ENCODE measurements at places on chromosomes 7 and 10. TPM values are rescaled to one million over a fixed set of nuclear protein-coding genes. Genes with fewer than 3 reads are reported as not detected.

- no peak for DNase-seq
Measured at GRCh38 chr10:101301111-101301731, 52.7 kb upstream of the BTRC start.

Gene NEUROD6
- not detected for total RNA-seq

Gene MEOX2
- total RNA-seq: 1.0 TPM

Gene MRC1
- total RNA-seq: 4.8 TPM

DNA sequence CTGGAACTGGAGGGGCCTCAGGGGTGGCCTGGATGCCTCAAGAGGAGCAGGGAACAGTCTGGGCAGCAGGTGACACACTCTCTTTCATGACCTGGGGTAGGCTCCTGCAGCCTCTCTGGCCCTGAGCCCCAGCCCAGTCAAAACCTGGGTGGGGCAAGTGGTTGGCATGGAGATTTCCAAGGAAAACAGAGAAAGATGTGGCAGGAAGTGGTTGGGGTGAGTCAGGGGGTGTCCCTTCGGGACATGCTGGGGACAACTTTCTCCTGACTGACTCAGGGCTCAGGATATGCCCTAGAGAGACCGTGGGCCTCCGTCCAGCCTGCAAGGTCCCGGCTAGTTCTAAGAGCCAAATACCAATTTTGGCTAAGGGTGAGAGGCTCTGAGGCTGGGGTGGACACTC, 2.9 kb downstream of the AQP1 start:
- no peak for DNase-seq

GRCh38 chr7:39721345-39721744, 98.0 kb downstream of the RALA start:
- DNase-seq: no peak

DNA sequence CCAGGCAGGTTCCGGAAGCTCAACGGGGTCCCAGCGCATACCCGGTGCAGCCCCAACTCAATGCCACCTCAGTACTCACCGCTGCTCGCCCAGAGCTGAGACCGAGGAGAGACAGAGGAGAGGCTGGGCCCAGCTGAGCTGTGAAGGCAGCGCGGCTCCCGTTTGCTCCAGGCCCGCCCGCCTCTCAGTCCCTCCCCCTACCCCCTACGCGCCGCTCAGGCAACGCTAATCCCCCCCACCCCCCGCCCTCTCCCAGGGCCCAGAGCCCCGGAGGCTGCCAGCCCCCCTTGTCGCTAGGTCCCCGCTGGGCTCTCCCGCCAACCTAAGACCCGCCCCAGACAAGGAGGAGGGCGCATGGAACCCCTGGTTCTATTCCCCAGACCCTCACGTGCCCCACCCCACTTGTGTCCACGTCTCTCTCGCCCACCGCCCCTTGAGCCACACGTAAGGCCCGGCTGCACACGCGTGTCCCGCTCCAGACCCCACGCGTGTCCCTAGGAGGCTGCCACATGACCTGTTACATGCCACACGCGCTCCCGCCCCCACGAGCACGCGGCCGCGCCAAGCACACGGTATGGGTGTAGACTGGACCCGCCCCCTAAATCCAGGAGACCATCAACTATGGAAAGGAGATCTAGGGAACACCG, at the start of gene PSD:
Gene PSD (minus strand): TSS at position 164 of the 647 bp plus-strand sequence. CDS start 1,747 bp downstream, outside the sequence.
- no peak for DNase-seq

DNA sequence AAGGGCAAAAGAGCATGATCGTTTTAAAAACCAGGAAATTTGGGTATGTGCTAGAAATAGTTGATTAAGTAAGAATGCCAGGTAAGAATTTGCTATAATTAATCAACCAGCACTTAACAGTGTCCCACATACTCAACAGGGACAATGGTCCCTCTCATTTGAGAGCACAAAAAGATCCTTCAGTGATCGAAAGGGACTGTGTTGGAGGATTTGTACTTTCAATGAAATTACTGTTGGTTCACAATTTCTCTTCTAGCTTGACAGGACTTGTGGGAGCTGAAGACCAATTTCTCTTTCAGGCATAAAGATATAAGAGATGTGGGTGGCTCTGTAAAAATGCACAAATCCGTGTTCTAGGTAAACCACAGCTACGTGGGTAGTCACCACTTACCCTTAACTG, 12.5 kb upstream of the PLEKHS1 start:
- DNase-seq: no peak

GRCh38 chr7:33714208-33714607, 191.1 kb upstream of the BMPER start:
- DNase-seq: no peak

DNA sequence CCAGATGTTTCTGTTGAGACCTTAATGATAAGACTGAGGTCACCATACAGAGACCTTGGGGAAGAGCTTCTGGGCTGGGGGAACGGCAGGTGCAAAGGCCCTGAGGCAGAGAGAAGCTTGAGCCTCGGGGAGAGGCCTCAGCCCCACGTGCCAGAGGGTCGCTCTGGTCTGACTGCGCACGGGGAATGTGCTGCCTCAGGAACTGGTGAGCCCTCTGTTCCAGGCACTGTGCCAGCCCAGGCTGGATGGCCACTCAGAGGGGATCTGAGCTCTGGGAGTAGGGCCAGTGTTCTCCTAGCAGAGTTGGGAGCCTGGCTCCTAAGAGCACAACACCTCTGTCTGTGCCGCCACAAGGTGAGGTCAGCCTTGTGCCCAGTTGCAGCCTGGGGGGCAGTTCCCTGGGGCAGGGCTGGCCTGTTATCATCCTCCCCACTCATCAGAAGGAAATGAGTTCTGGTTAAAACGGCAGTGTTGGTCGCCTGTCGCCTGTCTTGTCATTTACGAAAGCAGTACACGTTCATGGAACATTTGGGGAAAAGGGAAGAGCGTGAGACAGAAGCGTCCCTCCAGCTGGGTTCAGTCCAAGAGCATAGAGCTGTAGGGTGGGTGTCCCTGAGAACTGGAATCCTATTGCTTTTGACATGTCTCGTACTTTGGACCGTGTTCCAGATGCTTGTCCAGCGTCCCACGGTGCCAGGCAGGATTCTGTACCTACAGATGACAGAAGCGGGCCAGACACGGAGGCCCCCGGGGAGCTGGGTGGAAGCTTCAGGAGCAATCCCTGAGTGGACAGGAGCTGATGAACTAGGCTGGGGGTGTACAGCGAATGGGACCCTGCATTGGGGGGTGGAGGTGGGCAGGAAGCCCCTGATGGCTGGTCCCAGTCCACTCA, 4.3 kb downstream of the TTYH3 start:
- DNase-seq: peak; percentile 67

Gene CYP26C1
- not detected for total RNA-seq

GRCh38 chr10:99775850-99776249, 6.6 kb upstream of the ABCC2 start:
- DNase-seq: no peak

GRCh38 chr7:106793015-106793975, 71.8 kb upstream of the PIK3CG start:
- DNase-seq: no peak

DNA sequence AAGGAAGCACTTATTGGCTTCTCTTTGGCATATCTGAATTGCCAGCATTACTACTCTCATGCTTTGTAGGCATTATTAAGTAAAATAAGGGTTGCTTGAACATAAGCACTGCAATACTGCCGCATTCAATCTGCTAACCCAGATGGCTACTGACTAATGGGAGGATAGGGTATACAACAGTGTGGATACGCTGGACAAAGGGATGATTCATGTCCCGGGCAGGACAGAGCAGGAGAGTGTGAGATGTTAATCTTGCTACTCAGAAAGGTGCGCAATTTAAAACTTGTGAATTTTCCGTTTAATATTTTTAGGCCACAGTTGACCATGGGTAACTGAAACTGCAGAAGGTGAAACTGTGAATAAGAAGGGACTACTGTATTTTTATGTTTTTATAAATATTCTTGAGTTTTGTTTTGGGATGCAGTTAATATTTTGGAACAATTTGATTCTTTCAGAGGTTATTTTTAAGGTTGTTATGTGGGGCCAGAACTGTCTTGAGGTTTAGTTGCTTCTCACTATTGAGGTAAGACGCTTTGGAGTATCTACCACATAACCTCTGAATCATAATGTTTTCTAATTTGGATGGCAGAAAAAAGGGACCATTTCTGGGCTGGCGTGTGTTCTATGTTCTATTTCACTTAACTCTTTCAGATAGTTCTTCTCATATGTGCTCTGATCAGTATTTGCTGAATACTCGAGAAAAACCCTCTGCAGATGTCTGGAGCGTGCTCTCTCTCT, 75.7 kb upstream of the SYPL1 start:
- no peak for DNase-seq

DNA sequence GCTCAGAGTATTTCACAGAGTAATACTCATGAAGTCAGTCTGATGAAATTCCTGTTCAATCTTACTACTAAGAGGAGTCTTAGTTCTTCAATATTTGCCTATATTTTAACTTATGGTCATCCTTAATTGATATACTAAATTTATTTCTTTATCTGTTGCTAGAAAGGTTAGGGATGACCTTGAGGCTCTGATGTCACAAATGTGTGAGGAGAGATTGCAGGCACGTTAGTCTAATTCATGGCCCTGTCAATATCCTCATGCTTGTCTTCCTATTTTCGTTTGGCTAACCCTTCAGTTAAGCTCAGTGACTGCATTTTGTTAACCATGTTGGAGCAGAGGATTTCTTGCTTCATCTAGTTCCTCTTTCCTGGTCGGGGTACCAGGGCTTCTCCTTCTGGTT, 704.7 kb upstream of the COBL start:
- DNase-seq: no peak

Gene CYP2W1
- 13.3 TPM for total RNA-seq

- DNase-seq: no peak
Measured at GRCh38 chr10:44357023-44357540, 27.8 kb downstream of the CXCL12 start.

Gene AOAH
- total RNA-seq: 1.7 TPM

DNA sequence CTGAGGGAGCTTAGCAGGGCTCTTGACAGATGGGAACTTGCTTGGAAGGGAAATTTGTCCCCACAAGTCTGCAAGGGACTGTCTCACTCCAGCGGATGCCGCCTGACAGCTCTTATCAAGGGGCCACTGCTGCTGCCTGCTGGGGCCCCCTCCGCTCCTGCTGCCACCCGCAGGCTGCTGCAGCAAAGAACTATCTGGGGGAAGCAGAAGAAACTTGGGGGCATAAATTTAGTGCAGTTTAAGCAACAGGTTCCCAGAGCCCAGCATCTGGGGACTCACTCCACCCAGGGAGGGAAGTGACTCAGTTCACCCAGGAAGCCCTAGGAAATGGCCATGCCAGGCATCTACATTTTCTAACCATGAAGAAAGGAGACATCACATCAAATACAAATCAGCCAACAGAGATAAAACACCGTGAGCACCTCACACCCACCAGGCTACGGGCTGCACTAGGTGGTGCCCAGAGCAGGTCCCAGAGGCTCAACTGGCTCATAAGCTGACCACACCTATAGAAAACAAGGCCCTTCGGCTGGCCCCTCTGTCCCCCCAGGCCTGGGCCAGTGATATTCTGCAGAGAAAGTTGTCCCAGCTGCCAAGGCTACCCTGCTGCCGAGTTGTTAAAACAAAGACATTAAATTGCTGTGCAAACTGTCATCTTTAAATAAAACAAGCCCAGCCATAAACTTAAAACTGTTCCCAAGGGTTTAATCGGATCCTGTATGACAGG, 3.7 kb downstream of the RGS10 start:
- no peak for DNase-seq

Gene UNCX
- total RNA-seq: not detected

Gene OR2A12
- not detected for total RNA-seq

GRCh38 chr7:13984831-13985685, 4.4 kb downstream of the ETV1 start:
- DNase-seq: no peak

Gene CDK13
- total RNA-seq: 83.4 TPM

DNA sequence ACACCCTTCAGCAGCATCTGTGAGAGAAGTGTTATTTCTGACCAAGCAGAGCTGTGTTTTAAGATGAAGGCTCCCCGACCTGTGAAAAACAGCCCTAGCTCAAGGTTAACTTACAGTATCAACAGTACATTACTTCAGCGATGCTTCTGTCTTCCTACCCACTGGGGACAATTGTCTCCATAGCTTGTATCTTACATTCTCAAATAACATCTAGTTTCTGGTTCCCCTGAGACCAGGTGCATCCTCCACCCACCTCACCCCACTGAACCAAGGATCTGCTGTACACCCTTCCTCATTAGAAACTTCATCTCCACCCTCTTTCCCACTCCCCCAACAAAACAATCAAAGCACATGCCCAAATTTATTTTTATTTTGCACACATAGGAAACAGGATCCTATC, 102.0 kb downstream of the VOPP1 start:
- no peak for DNase-seq

Gene CYP3A7
- not detected for total RNA-seq

DNA sequence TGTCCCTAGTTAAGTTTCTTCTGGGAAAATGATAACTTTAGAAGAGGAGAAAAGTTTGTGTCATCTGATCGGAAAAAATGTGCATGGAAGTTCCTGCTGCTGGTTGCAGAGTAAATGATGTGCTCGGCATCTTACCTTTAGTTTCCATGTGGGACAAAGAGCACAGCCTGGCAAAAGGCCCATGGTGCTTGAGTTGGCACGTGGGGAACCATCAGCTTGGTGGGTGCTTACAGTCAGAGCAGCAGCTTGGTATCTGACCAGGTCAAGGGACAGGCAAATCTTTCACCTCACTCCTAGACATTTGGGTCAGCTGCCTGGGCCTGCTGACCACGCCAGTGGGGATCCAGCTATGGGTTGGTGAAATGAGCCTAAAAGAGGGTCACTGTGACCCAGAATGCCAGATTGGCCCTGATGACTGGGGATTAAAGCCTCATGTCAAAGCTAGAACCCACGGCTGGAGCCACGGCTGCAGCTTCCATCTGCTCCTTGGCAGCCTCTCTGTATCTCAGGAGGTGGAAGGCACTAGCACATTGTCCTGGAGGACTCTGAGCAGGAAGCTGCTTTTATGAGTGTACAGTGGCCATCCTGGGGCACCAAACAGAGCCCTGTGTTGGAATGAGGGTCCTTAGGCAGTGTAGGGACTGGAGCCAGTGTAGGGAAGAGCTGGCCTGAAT, 24.7 kb downstream of the VWC2 start:
- no peak for DNase-seq

Data from suprapubic skin (tissue), 4 donors.